ENCODE measurements at places on chromosomes 7 and 10.

DNA sequence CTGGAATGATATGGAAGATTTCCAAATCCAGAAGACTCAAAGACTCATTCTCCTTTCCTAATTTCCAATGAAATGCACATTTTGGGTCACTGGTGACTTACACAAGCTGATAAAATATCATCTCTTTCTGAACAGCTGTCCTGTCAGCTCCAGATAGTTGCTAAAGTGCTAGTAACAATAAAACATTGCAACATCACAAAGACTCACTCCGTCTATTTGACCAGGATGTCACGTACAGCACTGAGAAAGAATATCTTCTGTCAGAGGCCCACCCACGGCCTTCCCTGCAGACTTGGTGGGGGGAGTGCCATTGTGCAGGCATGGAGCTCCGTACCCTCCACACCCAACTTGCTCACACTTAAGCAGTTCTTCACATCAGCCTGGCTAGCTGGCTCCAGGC is 78.9 kb upstream of the EGR2 start:
- DNase-seq: no peak

DNA sequence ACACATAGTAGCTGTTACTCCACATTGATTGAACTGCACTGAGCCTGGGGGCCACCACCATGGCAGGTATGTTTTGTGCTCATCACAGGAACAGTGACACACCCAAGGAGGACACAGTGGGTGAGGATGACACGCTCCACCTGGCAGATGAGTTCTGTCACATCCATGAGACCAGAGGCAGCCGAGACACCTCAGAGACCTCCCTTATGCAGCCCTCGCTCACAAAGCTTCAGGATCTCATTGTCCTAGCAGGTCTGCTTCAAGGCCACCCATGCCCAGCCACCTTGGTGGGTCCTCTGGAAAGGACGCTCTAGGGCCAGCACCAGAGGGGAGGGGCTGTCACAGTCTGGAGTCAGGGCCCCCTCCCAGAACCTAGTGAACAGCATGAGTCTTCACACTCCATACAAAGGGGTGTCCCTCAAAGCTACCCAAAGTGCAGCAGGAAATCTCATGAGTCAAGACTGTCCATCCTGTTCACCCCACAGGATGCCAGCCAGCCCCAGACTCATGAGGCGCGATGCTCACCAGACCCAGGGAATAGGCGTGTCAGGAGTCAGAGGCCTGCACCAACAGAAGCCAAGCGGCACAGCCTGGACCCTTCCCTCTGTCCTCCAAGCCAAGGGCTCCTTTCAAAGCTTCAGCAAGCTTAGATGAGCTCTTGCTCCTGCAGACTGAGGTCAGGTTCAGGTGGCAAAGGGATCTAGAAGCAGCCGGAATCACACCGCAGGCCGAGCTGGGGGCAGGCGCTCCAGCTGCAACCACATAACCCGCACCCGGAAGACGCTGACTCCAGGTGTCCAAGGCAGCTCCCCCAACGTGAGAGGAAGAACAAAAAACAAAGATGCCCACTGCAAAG is 9.6 kb downstream of the FAM53B start:
- DNase-seq: peak; percentile 71

GRCh38 chr7:37390114-37390513 is 58.5 kb downstream of the ELMO1 start:
- DNase-seq: no peak

GRCh38 chr10:6918305-6918704 is 338.2 kb upstream of the PRKCQ start:
- peak; percentile 81 for DNase-seq

- DNase-seq: no peak
Measured at GRCh38 chr7:100003711-100004661, 11.4 kb upstream of the ZKSCAN1 start.

- peak; percentile 34 for DNase-seq
Measured at GRCh38 chr7:100682228-100682741, 8.7 kb downstream of the GNB2 start.

- no peak for DNase-seq
Measured at GRCh38 chr7:404812-405488, 114.7 kb downstream of the PDGFA start.

DNA sequence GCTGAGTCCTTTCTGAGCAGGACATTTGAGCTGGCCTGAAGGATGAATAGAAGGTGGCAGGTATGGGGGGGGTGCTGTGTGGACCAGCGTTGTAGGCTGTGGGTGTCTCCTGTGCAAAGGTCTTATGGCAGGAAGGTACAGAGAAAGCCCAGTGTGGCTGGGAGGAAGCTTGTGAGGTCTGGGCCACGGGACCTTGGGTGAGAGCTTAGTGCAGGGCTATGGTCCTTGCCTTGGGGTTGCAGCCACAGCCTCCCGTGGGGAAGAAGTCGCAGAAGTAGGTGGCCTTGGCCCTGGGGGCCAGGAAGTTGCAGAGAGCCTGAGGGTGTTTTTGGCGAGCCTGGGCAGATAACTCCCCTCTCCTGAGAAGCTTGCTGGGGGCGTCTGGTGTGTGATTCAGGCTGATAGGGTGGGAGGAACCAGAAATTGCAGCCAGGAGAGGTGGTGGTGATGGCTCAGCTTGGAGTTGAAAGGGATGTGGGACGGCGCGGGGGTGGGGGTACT is 172.0 kb upstream of the TNRC18 start:
- DNase-seq: no peak

All from CD4-positive, alpha-beta T cell treated with Interleukin-6 for 4 hours (primary cell).